ENCODE measurements at places on chromosomes 3 and 15.

GRCh38 chr3:101235048-101235447 lies 85.3 kb downstream of the IMPG2 start:
- no peak for DNase-seq

GRCh38 chr15:49380912-49381311 lies 42.1 kb upstream of the FGF7 start:
- DNase-seq, result no peak

- no peak for DNase-seq
Measured at GRCh38 chr3:14248849-14249523, 70.4 kb downstream of the LSM3 start.

DNA sequence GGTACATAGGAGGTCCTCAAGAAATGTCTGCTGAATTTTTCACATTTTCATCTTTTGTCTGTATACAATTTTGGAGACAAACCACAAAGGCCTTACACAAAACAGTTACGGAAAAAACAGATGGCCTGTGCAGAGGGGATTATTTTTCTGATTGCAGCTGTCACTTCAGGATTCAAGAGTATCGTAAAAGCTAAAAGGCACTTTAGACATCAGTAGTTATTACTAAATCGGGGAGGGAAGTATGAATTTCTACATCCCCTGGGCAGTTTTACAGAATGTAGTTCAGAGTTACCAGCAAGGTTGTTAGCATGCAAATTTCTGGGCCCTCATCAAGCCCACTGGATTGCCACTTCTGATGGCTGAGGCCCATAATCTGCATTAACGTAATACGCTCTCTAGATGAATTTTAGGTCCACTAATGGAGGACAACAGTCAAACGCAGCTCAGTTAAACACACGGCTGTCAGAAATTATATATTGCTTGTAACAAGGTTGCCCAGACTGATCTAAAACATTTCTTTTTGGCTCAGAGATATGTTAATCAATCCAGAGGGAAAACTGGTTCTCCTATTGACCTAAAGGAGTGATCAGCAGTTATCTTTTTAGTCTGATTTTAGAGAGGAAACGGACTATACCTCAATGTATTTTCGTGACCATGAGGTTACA lies 1.1 kb downstream of the RIOX2 start:
- DNase-seq, result no peak

DNA sequence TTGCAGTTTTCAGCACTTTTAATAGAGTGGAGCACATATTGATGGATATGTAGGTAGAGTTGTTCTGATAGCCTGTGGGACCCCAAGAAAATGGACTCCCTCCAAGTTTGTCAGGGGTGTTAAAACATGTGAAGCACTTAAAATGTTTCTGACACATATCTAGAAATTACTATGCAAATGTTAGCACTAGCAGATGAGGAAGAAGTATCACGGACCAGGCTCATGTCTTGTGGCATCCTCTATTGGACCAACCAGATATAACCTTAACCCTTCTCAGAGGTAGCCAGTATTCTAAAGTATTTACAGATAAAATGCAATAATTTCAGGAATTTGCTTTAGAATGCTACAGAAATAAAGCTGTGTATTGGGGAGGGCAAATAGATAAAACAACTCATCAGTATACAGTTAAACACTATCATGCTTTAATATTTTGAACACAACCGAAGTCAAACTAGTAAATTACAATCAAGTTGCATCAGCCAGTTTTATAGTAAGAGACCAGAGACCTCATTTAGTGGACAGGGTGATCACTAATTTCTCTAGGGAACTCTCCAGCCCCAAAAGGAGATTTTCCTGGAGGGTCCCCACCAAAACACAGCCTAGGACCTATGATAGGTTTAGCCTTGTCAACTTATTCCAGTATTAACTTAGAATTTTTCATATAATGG lies 57.2 kb upstream of the FBN1 start:
- no peak for DNase-seq

DNA sequence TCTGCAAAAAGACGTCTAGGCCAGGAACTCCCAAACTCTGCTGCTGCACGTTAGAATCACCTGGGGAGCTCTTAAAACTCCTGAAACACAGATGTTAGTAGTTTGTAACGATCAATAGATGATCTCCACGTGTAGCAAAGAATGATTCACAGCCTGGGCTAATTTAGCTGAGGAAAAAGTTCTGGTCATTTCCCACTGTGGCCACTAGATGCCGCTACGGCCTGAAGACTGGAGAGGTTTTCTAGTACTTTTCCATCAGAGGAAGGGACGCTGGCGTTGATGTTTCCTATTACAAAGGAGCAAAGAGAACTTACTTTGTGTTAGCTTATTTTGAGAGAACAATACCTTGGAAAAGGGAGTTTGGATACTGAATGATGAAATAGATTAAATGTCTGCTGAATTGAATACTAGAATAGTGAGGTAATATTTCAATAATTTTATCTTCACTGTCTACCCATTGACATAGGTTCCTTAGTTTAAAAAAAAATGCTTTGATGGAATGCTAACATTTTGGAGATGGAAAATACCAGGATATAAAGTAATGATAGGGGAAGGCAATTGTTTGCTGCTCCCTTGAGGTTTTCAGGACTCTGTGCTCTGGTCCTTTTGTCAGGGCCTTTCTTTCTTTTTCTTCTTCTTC lies 159.1 kb downstream of the P3H2 start:
- DNase-seq, result peak; percentile 66

DNA sequence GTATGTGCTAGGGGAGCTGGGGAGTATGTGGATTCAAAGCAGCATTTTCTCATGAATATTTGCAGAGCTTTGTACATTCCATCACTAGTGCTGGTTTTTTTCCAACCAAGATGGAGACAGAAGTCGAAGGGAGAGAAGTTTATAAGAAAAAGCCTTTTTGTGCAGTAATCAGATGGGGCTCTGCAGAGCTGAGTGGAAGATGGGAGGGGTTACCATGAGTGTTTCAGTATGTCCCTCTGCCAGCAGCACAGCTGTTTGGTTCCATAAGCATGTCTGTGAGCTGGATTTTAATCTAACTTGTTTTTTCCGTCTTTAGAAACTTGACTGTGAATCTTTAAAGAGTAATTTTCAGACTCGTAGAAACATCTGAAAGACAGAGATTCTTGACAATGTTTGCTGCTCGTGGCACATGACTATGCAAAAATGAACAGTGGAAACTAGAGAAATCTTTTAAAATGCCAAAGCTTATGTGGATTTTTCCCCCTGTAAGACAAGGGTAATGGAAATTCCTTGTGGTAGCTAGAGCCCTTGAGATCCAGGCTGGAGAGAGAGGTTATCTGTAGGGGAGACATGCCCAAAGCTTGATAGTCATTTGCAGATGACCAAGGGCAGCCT lies 20.3 kb downstream of the STARD9 start:
- DNase-seq, result no peak

Data from stimulated activated CD8-positive, alpha-beta memory T cell treated with anti-CD3 and anti-CD28 coated beads, Interleukin-7, amount 100 ng/mL, for 24 hours (primary cell).